NCI-H2081 treated with DMSO at 0.1 percent for 48 hours (cell line): ENCODE measurements at places on chromosomes 4 and X.

GRCh38 chrX:13474164-13474516, 95.3 kb upstream of the EGFL6 start:
- DNase-seq = no peak

- DNase-seq = no peak
These were observed 38.2 kb downstream of the STARD8 start for GRCh38 chrX:68685685-68686084.

- DNase-seq = no peak
These were observed 15.0 kb downstream of the SCARB2 start for GRCh38 chr4:76198411-76199237.

DNA sequence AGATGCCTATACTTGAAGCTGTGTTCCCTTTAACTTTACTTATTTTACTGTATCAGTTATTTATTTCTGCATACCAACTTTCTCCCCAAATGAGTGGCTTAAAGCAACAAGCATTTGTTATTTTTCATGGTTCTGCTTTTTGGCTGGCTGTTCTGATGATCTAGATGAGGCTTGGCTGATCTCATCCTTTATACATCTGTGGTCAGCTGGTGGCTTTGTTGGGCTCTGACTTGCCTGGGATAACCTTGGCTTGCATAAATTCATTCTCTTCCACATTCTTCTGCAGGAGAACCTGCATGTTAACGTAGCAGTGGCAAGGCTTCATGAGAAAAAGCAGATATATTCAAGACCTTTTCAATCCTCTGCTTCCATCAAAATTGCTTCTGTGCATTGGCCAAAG, 1317.6 kb downstream of the ADGRL3 start:
- DNase-seq = no peak

- DNase-seq = no peak
These were observed 92.6 kb downstream of the CCSER1 start for GRCh38 chr4:90219822-90220221.
